Thoracic aorta (tissue), 2 donors: ENCODE measurements at places on chromosomes 7 and 10. TPM values are rescaled to one million over a fixed set of nuclear protein-coding genes. Genes with fewer than 3 reads are reported as not detected.

- DNase-seq: no peak
- H3K36me3 ChIP-seq: no peaks in the 10 kb centered on the region
- H3K27ac ChIP-seq: peak overlapping the region; percentile 89
- H3K4me1 ChIP-seq: peaks cover 30% of the 10 kb centered on the region
- H3K27me3 ChIP-seq: no peaks in the 10 kb centered on the region
Measured at GRCh38 chr7:66741710-66742049, 1.1 kb downstream of the RABGEF1 start.

DNA sequence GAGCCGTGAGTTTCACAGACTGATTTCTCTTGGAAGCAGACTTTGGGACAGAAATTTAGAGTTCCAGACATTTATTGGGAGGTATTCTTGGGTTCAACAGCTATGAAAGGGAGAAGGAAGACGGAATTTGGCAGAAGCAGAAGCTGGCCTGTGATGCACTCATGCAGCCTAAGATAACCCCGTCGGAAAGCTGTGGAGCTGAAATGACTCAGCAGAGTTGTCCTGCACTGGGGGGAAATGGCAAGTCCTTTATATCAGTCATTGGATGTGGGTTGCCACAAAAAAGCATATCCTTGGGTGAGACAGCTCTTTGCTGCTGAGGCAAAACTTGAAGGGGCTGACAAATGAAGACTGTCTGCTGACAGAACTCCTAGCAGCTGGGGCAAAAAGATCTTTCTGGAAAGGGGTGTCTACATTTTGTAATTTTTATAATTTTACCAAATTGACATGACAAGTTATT, 11.5 kb upstream of the MICU1 start:
- H3K4me3 ChIP-seq: no peak overlapping the region
- DNase-seq: peak; percentile 15
- H3K4me1 ChIP-seq: peaks cover 10% of the 10 kb centered on the region
- peak overlapping the region; percentile 2 for H3K27ac ChIP-seq
- no peaks in the 10 kb centered on the region for H3K36me3 ChIP-seq
- no peaks in the 10 kb centered on the region for H3K27me3 ChIP-seq

DNA sequence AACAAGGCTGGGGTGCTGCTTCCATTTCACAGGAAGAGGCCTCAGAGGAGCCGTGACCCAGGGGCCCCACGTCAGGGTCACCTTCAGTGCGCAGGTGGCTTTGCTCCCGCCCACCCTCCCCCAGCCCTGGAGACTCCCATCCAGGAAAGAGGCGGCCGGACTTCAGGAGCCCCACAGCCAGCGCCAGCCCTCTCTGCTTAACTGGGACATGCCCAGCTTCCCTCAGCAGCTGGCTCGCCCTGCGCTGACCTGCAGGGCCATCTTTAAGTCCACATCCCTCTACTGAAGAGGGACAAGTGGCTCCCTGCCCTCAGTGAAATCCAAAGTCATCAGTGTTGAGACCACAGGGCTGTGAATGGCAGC, 141.9 kb upstream of the PPP2R2D start:
- no peak overlapping the region for H3K4me3 ChIP-seq
- H3K27ac ChIP-seq: no peak overlapping the region
- no peak for DNase-seq

ACBD7 gene
- 0.63 TPM for total RNA-seq

- DNase-seq: no peak
- H3K4me3 ChIP-seq: no peak overlapping the region
- H3K27me3 ChIP-seq: no peaks in the 10 kb centered on the region
- no peaks in the 10 kb centered on the region for H3K4me1 ChIP-seq
Measured at GRCh38 chr10:109773288-109774120, 149.8 kb downstream of the XPNPEP1 start.
